ENCODE measurements at places on chromosomes 3 and 15.
A peak's percentile ranks its signal among the peaks of the same experiment; 100 is the strongest.

GRCh38 chr3:106193876-106194275, 325.1 kb upstream of the CBLB start:
- DNase-seq: no peak

GRCh38 chr15:83446904-83447709, at the start of gene SH3GL3:
SH3GL3 (plus strand) TSS chr15:83447341; CDS start chr15:83447534, 193 bp downstream.
- DNase-seq: peak; percentile 89

- peak; percentile 27 for DNase-seq
These were observed 122.0 kb downstream of the WDR76 start for GRCh38 chr15:43948691-43949325.

DNA sequence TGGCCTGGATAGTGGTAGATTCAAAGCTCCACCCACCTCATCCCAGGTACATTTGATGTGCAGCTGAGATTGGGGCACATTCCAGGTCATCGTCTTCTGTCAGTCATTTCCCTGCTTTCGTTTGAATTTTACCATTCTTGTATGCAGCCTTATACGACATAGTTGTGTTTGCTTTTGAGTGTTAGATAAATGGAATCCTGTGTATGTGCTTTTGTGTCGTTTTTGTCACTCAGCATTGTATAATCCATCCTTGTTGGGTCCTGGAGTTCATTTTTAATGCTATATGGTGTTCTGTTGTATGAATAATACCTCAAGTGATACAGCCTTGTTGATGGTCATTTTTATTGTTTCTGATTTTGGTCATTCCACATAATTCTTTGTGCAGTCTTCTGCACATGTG, 7.3 kb downstream of the RCCD1 start:
- DNase-seq: no peak

GRCh38 chr15:91445695-91446228, 345.7 kb downstream of the SV2B start:
- DNase-seq: no peak

DNA sequence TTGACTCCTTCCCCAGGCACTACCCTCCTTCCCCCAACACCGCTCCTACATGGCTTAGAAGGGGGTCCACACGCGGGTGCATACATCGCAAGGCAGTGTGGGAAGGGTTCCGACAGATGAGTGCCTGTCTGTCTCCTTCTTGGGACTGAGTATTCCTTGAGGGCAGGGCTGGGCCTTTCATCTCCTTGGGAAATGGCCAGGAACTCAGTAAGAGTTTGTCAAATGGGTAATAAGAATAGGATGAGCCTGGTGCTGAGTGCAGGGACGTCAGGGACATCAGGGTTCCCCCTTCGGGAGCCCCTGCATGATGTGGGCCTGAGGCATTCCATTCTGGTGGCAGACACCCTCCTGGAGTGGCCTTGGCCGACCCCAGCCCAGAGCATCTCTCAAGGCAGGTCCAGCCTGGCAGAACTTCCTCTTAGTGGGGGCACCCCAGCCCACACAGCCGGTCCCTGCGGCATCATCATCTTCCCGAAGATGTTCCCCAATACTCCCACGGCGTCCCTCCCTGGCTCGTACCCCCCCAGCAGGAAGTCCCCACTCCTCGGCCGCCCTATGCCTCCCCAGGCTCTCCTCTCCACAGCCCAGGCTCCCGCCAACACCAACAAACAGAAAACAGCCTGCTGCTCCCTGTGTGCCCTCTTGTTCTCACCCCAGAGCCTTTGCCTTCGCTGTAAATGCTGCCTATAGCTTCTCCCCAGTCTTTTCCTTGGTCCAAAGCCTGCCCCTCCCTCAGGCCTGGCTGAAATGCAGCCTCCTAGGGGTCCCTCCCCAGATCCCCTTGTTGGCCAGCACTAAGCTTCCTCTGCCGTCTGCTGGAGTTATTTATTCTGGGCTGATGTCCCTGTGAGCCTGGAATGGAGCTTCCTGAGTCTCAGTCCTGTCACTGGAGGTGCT, 67.5 kb upstream of the LCTL start:
- DNase-seq: no peak

DNA sequence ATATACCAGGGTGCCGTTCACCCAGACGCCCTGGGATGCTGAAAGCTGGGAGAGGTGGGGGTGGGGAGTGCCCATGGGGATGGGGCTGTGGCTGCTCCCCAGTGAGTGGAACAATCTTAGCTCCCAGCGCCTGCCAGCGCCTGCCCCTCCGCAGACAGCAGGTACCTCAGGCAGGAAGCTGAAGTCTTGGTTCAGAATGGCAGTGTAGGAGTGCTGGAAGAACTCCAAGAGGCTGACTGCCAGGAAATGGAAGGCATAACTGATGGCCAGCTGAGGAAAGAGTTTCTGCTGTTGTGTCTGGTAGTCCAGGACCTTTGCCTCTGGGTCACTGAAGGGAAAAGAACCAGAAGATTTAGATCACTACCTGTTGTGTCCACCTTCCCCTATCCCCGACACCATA, 8.4 kb downstream of the ACOX2 start:
- no peak for DNase-seq

DNA sequence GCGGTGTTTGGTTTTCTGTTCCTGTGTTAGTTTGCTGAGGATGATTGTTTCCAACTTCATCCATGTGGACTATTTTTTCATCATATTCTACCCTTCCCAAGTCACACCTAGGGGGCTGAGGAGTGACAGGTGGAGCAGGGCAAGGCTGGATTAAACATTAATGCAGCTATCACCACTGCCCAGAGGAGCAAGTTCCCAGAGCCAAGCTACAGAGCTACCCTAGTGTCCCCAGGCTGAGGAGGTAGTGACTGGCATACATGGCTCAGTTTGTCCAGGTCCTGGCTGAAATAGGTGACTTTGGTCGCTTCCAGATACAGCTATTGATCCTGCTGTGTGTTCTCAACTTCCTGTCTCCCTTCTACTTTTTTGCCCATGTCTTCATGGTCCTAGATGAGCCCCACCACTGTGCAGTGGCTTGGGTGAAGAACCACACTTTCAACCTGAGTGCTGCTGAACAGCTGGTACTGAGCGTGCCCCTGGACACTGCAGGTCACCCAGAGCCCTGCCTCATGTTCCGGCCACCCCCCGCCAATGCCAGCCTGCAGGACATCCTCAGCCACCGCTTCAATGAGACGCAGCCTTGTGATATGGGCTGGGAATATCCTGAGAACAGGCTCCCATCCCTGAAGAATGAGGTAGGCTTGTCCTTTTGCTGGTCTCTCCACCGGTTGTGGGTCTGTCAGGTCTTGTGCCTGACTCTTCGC, at the start of gene SLC22A13:
SLC22A13 (plus strand) TSS at position 209 of the 704 bp plus-strand sequence; CDS start at position 258, 49 bp downstream.
- no peak for DNase-seq

- no peak for DNase-seq
These were observed 28.3 kb downstream of the CAPN3 start for GRCh38 chr15:42387603-42388002.

DNA sequence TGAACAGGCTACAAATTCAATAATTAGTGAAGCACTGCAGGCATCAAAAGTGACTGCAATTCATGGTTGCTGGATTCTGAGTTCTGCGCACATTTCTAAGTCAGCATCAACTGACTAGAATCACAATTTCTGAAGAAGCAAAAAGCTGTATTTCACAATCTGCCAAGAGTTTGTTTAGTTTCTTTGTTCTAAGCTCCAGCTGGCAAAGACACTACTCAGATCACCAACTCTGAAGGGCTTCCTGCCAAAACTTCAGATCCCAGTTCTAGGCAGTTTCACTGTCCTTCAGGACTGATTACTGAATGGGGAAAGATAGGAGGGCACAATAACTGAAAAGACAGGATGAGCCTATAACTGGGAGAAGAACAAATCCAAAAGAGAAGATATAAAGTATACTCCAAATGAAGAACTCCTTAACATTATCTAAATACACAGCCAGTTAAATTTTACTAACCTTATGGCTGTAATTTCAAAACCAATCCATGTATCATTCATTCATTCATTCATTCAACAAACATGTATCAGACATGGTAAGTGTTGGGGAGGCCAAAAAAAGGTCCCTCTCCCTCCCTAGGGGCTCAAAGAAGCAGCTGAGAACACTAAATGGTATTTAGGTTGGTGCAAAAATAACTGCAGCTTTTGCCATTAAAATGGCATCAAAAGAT, 17.1 kb downstream of the TJP1 start:
- DNase-seq: no peak

DNA sequence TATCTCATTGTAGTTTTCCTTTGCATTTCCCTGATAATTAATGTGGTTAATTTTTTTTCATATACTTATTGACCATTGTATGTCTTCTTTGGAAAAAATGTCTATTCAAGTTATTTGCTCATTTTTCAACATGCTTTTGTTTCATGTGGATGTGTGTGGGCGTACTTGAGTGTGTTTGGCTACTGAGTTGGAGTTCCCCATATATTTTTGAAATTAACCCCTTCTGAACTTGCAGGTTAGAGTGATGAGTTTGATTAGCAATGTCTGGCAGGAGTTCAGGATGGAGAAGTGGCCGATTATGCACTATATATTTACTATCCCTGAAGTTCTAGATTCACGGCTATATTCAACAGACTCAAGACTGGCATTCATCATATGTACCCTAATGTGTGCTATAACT, 250.4 kb upstream of the TTC14 start:
- no peak for DNase-seq

DNA sequence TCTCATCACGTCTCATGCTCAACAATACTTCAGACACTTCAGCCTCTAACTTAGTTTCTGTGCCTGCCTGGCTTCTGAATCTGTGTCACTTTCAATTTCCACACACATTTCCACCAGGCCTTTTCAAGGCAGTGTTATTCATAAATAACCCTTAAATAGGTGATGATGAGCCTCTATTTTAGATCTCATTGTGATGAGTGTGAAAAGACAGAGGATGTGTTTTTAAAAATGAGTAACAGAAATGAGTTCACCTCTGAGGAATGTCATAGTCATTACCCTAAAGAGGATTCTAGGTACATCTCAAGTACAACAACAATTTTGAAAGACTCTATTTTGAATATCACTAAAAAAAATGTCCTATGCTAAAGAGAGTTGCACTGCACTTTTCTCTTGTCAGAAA, 64.6 kb downstream of the STAC start:
- no peak for DNase-seq

DNA sequence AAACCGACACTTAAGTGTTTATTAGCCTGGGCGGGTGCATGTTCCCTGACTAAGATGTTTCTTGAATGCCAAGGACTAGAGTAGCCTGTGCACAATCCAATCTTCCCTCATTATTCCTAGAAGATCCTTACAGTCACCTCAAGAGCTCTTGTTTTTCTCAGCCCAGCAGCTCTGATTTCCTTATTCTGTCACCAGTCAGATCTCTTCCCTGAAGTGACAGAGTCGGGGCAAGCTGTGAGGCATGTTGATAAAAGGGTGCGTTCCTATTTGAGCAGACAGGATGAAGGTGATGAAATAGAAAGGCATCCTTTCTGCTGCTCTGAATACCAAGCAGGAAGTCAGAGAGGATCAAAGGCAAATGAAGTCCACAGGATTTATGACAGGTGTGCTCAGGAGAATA, 125.6 kb upstream of the MCTP2 start:
- DNase-seq: peak; percentile 44

DNA sequence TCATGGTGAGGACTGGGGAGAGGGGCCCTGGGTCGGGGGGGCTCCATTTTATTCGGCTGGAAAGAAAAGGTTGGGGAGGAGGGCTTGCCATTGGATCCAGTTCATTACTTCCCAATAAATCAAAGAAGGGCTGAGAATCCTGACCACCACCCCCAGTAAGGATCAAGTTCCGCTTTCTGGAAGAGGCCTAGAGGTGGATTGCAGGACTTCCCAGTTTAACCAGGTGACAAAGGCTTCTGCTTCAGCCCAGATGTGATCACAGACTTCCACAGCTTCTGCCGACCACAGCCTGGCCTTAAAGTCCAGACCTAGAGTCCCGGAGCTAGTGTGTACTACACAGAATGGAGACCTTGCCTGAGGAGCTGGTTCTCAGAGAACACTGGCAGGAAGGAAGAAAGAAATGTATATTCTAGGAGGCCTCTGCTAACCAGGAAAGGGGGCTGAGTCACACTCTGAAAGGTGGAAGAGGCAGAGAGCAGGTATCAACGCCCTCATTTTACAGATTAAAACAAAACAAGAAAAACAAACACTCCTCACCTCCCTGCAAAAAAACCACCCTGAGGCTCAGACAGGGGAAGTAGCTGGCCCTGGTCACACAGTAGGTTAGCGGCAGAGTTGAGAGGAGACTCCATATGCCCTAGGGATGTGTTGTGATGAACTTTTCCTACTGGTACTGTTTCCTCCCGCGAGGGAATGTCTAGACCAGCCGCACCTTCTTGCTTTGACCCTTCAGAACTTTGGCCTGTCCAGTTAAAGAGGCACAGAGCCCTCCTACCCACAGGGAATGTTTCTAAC, 1.1 kb upstream of the CEMIP start:
- DNase-seq: no peak

DNA sequence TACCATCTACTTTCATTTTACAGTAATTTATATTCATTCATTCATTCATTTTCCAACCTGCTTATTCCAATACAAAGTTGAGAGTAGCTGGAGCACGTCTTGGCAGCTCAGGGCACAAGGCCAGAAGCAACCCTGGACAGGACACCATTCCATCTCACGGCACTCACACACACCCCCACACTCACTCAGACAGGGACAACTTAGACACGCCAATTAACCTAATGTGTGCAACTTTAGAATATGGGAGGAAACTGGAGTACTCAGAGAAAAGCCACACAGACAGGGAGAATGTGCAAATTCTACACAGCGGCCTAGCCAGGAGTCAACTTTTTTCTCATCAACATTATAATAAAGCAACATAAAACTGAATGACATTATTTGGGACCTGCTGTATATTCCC, 46.7 kb downstream of the IGF2BP2 start:
- DNase-seq: no peak

- peak; percentile 11 for DNase-seq
These were observed 5.8 kb upstream of the TOPAZ1 start for GRCh38 chr3:44235604-44236484.

- DNase-seq: no peak
These were observed 72.1 kb downstream of the RSL24D1 start for GRCh38 chr15:55124616-55125015.

- no peak for DNase-seq
These were observed 8.1 kb upstream of the GAP43 start for GRCh38 chr3:115615001-115615814.

GRCh38 chr3:62109534-62109933, 263.8 kb downstream of the FEZF2 start:
- no peak for DNase-seq

GRCh38 chr15:99138491-99138982, 33.7 kb downstream of the SYNM start:
- DNase-seq: no peak

Measured in NCI-H526 treated with DMSO at 0.1 percent for 48 hours (cell line).